Neural crest cell (in vitro differentiated cells): ENCODE measurements at places on chromosomes 11 and 22. TPM values are rescaled to one million over a fixed set of nuclear protein-coding genes. Genes with fewer than 3 reads are reported as not detected.

DNA sequence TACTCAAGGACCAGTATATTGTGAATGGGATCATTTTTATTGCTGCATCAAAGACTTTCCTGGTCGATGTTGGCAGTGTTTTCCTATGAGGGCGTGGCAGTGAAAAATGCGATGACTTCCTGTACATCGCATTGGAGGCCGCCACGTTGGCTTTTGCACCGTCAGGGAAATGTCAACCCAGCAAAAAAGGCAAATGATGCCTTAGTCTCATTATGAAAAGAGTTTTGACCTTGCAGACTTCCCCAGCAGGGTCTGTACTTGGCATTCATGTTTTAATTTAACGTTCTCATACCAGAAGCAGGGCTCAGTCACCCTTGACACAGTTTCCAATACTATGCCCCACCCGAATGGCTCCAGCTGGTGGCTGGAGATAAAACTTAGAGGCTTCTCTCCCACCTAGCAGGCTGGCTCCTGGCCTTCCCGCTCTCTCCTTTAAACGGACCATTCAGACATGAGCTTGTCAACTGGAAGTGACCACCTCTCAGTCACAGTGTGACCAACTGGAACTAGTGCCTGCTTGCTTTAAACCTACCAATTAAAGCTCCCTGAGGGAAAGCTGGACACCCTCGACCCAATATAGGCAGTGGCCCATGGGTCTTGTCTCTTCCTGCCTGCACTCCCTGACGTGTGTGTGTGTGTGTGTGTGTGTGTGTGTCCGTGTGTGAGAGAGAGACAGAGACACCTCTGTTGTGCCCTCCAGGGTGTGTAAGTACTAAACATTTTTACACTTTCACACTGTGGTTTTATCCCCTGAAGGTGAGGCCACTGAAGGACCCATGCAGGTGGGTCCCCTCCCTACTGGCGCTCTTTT lies 8.7 kb upstream of the GDPD5 start:
- no peak for DNase-seq

The OR52H1 gene
- not detected in 2 replicates for total RNA-seq

- no peak for DNase-seq
These were observed 10.1 kb downstream of the STIM1 start for GRCh38 chr11:3865388-3866193.

DNA sequence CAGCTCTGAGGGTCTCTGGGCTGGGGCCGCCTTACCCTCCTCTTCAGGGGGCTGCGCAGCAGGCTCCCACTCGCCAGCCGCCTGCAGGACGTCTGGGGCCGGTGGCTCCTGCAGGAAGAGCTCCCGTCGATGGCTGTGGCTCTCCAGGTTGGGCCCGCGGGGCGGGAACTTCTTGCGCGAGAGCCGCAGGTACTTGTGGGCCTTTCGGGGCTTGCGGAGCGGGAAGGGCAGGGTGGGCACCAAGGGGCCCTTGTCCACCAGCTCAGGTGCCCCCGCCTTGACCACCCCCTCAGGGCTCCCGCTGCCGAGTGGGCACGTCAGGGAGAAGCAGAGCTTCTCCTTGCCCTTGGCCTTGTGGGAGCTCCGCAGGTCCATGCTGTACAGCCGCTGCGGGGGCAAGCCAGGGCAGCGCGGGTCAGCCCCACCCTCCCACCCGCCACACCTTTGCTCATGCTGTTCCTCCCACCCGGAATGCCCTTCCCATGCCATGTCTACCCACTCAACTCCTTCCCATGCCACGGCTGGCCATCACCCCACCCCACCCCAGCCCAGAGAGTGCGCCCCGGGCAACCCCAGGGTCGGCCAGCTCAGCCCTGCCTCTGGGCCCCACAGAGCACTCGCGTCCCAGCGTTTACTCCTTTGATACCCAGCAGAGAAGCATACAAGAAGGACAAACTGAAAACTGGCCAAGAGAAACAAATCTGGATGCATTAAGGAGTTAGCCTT lies 18.0 kb downstream of the CBX7 start:
- DNase-seq, result no peak

DNA sequence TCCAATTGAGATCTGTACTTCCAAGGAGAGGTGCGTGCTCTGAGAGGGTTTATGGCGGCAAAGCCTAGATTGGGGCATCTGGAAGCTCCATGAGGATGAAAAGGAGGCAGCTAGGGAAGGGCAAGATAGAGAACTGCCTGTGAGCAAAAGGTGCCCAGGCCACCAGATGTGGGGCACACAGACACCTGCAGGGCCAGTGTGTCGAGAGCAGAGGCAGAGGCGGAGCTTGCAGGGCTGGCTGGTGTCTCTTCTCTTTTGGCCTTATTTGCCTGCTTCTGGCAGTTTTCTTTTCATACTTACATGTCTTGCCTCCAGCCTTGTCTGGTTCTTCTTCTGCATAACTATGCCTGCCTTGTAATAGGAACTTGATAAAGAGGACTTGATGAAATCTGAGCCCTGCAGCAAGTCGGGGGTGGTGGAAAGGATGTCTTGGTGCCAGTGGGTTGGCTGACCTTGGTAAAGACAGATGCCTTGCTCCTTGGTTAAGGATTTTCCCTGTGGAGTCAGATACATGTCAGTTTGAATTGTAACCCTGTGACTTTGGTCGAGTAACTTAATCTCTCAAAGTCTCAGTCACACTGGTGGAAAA lies 680.3 kb downstream of the NTM start:
- no peak for DNase-seq

The C11orf97 gene
- not detected in 2 replicates for total RNA-seq
